Naive B cell (primary cell): ENCODE measurements at places on chromosomes 1 and 21.

GRCh38 chr1:230113593-230114236 lies 46.7 kb downstream of the GALNT2 start:
- DNase-seq = no peak

GRCh38 chr1:168987330-168987729 lies 119.2 kb upstream of the ATP1B1 start:
- no peak for DNase-seq

GRCh38 chr1:168585191-168585590 lies 8.8 kb downstream of the XCL1 start:
- no peak for DNase-seq

GRCh38 chr1:80023358-80023757 lies 1016.8 kb upstream of the ADGRL4 start:
- DNase-seq = no peak

GRCh38 chr21:42242611-42243010 lies 23.7 kb downstream of the ABCG1 start:
- peak; percentile 47 for DNase-seq

DNA sequence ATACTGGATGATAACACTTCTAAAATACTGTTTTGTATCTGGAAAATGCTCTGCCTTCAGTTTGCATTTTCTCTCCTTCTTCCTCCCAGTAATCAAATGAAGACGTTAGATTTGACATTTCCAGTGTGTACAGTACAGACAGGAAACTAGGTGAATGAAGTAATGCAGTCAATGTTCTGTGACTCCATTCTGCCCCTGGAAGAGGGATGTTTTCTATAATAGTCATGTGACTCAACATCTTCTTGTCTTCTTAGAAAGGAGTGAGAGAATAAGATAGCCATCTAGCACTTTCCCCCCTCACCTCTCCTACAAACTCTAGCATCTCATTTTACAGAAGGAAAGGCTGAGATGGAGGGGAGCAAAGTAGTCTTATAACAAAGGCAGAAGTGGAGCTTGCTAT lies 77.6 kb downstream of the DDR2 start:
- DNase-seq = no peak

GRCh38 chr1:227740401-227740960 lies 5.2 kb downstream of the SNAP47 start:
- DNase-seq = no peak

DNA sequence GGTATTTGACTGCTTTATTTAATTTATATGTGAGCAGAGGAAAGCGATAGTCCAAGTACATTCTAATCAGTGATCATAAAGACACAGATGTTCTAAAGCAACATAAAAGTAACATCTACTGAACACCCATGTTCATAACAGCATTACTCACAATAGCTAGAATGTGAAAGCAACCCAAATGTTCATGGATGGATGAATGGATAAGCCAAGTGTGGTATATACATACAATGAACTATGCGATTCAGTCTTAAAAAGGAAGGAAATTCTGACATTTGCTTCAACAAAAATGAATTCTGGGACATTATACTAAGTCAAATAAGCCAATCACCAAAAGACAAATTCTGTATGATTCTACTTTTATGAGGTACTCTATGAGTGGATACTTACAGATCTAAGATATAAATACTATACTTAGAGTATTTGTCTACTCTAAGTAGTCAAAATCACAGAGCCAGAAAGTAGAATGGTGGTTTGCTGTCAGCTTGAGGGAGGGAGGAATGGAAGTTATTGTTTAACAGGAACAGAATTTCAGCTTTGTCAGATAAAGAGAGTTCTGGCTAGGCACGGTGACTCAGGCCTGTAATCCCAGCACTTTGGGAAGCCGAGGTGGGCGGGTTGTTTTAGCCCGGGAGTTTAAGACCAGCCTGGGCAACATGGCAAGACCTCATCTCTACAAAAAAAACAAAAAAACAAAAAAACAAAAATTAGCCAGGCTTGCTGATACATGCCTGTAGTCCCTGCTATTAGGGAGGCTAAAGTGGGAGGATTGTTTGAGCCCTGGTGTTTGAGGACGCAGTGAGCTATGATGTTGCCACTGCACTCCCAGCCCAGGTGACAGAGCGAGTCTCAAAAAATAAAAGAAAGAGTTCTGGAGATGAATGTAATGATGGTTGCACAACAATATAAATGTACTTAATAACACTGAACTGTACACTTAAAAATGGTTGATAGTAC lies 79.7 kb upstream of the ARHGAP29 start:
- DNase-seq = no peak

- DNase-seq = no peak
Observed at GRCh38 chr1:30572192-30572591, 151.2 kb downstream of the MATN1 start.

- DNase-seq = no peak
Observed at GRCh38 chr1:20586953-20587660, 1.8 kb upstream of the CDA start.

- no peak for DNase-seq
Observed at GRCh38 chr1:164721228-164721496, 162.2 kb downstream of the PBX1 start.

GRCh38 chr21:38327984-38328383 lies 71.2 kb downstream of the KCNJ15 start:
- DNase-seq = no peak

GRCh38 chr1:17998889-17999288 lies 108.7 kb upstream of the IGSF21 start:
- DNase-seq = no peak

DNA sequence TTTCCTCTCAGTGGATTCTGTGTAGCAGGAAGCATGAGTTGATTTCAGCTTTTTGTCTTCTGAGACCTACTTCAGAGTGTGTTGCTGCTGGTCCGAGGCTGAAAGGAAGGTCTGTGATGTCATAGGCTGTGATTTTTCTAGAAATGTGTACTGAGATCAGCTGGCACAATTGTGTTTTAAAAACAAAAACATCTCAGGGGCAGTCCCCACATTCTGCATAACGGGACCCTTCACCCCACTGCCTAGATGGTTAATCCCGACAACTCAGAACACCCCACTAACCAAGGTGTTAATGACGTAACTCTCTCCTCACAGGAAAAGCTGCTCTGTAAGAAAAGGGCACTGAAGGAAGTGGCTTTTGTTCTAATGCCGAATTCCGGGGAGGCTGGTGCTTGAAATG lies 59.8 kb upstream of the PPP2R5A start:
- DNase-seq = no peak

- no peak for DNase-seq
Observed at GRCh38 chr1:42720868-42721267, 19.2 kb downstream of the CLDN19 start.

DNA sequence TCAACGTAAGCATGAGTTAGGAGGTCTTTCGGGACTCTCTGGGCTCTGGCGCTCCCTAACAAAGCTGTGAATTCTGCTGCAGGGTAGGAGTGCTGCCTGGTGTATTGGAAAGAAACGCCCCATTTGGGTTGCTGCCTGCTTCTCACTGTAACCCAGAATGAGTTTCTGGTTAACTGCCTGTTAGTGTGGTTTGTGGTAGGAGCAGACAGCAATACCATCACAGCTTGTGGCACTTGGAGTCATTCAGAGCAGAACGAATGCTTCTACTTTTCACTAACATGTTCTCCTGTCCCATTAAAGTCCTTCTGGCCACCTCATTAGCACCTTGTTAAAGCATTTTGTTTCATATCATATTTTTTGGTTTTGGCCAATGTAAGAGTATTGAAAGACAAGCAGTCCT lies 18.1 kb downstream of the MAP3K7CL start:
- DNase-seq = no peak

GRCh38 chr1:58919959-58920321 lies 136.1 kb upstream of the JUN start:
- DNase-seq = no peak

GRCh38 chr1:18412882-18413353 lies 67.8 kb upstream of the KLHDC7A start:
- DNase-seq = no peak

GRCh38 chr1:148309940-148310500 lies 157.9 kb upstream of the NBPF11 start:
- DNase-seq = no peak

GRCh38 chr1:8663090-8663802 lies 154.2 kb downstream of the RERE start:
- no peak for DNase-seq

DNA sequence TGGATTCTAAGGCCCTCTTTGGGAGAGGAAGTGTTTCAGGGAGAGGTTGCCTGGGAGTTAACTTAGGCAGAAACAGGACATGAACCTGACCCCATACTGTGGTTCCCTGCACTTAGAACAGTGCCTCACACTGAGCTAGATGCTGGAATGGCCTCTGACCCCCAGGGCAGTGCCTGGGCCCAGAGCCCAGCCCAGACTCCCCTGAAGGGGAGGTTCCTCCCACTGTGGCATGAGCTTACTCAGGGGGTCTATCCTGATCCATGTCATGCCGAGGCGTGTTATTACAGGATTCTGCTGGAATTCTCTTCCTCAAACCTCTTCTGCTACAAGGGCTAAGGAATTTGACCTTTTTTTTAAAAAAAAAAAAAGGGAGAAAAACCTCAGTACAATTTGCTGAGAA lies 72.2 kb downstream of the MRPL37 start:
- DNase-seq = no peak

DNA sequence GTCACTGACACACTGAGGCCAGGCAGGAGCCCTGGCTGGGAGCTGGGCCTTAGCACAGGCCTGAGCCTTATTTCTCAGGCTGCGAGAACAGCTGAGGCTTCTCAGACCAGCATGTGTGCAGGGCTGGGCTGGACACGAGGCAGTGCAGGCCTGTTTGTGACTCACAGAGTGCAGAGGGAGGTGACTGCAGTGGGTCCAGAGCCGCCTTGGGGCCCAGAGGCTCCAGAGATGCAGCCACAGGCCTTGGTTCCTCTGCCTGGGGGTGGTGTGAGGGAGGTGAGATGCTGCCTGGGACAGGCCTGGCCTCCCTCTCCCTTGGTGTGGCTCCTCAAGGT lies 61.2 kb upstream of the ETV3 start:
- DNase-seq = no peak

- DNase-seq = no peak
Observed at GRCh38 chr1:75520862-75521475, 89.9 kb downstream of the SLC44A5 start.

DNA sequence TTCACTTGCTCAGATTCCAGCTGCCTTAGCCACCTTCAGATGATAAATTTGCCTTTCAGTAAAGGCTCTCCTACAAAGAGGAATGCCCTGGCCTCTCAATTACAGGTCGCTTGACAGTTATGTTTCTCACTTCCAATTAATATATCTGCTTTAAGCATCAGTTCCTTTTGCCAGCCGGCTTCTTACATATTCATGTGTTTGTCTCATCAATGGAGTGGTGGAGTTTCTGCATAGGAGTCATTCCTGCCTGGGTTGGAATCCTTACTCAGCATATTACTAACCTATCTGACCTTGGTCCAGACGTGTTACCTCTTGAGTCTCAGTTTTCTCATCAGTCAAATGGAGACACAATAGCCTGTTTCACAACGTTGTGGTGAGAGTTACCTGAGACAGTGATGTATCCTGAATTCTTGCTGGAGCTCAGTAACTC lies 9.4 kb upstream of the SESN2 start:
- no peak for DNase-seq

- no peak for DNase-seq
Observed at GRCh38 chr1:77265180-77265579, 16.6 kb upstream of the AK5 start.

DNA sequence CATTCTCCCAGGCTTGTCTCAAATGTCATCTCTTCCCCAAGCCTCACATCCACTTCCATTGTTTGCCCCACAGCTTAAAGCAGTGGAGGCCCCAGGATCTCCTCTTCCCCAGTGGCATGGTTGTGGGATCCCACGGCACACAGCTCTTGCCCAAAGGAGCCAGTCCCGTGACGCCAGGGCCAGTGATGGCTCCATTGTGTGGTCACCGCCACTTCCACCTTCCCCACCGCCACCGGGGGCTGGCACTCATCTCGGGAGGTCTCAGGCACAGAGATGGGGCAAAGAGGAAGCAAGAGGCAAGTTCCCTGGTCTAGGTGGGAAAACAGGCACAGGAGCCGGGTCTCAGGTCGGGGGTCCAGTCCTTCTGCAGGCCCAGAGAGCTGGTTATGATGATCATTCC lies 22.9 kb upstream of the ALDH4A1 start:
- no peak for DNase-seq

GRCh38 chr1:225422031-225422605 lies 5.7 kb downstream of the LBR start:
- DNase-seq = no peak

DNA sequence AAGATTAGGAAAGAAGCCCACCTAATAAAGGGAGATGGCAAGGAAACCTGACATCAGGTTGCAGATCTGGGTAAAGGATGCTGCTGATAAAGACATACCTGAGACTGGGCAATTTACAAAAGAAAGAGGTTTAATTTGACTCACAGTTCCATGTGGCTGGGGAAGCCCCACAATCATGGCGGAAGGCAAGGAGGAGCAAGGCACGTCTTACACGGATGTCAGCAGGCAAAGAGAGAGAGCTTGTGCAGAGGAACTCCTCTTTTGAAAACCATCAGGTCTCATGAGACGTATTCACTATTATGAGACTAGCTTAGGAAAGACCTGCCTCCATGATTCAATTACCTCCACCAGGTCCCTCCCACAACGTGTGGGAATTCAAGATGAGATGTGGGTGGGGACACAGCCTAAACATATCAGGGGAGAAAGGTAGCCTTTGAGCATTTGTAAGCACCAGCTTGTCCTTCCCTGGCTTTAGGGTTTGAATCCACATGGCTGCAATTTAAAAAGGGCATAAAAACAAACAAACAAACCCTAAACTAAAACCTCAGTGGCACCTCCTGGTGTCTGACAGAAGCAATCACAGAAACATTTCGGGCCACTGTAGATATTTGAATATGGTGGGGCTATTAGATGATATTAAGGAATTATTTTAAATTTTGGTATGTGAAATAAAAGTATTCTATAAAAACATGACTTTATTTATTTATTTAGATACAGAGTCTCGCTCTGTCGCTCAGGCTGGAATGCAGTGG lies 33.1 kb downstream of the SLC2A7 start:
- no peak for DNase-seq

DNA sequence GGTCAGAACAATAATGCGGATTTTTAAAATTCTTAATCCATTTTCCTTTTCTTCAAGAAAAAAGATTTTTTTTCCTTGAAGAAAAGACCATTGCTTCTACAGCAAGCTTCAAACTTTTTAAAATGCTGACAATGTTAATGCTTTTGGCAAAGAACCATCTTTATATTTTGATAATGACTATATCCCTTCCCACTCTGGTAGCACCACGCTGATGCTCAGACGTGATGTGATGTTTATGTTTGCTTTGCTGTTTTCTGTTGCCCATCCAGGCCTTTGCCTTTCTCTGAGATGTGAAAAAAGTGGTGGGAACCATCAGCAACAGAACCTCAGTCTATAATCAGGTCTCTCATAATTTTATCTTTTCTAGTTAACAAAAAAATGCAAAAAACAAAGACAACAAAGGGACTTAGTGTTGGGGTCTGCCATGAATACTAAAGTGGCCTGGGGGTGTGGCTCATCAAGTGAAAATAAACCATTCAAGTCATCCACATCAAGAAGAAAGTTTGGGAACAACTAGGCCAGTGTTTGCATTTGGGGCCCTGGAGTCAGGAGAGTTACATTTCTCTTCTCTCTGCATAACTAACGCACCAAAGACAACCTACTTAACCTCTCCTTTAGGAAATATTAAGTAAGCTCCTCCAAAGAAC lies 244.6 kb upstream of the DMRTA2 start:
- no peak for DNase-seq
